ENCODE measurements at places on chromosomes 6 and 20. TPM values are rescaled to one million over a fixed set of nuclear protein-coding genes. Genes with fewer than 3 reads are reported as not detected.

KCNG1 gene
- total RNA-seq = 0.40 TPM

TFAP2A gene
- 2.1 TPM for total RNA-seq

RFX6 gene
- not detected for total RNA-seq

MCCD1 gene
- not detected for total RNA-seq

KCNQ2 gene
- not detected for total RNA-seq

CGAS gene
- 4.8 TPM for total RNA-seq

Measured in pulmonary artery endothelial cell (primary cell).